T-helper 2 cell (primary cell): ENCODE measurements at places on chromosomes 5 and 9.

DNA sequence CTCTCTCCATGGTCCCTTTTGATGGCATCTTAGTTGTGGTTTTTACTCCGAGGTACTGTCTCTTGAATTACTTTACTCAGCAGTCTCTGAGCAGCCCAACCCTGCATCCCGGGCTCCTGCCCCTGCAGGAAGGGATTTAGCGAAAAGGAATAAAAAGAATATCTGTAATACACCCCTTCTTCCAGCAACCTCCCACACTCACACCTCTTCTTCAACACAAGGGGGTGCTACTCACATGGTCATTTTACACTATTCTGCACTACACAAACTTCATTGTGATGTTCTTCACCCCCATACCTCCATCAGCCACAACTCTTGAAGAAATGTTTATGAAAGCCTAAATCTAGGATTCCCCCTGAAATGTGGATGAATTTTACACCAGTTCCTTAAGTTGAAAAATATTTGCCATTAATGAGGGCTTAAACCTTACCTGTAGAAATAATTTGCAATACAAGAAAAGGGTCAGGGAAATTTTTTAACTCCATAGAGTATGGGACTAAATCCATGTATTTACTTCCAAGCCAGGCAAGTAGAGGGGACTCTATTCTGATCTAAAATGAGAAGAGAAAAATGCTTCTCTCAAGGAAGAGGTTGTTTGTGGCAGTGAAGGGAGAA, 26.0 kb downstream of the TPD52L3 start:
- no peak for DNase-seq

DNA sequence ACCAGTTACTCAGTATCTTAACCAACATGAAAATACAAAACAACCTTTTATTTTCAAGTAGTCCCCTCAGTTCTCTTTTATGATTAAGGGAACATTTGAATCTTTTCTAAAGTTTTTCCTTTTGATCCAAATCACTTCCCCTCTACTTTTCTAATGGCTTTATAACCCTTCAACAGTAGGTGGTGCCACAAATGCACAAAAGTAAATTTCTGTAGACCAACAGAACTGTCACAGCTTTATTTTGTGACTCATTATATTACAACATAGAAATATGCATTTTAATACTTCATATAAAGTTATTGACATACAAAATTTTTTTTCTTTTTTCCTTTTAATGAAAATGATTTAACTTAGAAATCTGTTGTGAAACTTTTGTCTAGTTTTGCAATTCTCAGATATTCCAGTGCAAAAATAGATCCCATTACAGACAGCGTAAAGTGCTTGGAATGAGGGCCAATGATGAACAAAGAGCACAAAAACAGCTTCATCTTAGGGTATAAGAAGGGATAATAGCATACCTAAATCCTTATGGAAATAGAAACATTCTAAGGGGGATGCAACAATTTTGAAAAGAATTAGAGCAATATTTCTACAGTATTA, 17.0 kb downstream of the NIPSNAP3B start:
- no peak for DNase-seq

DNA sequence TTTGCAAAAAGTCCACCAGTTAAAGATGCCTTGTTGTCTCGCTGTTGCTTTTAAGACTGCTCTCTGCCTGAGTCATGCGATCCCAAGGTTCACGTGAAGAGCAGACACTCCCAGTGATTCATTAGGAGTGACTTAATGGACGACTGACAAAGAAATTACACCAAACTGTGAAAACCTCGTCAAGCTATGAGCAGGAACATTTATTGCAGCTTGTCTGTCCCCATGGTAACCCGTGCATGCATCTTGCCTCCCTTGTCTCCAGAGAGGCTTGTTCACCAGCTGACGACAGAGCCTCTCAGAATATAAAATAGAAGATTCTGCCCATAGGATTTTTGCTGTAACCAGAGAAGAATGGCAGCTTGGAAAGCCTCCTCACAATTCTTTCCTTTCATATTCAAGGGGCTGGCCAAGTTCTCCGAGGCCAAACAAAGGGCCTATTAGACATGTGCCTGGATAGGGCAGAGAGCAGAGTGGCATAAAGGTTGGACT, 352.7 kb downstream of the SPOCK1 start:
- DNase-seq, result no peak

DNA sequence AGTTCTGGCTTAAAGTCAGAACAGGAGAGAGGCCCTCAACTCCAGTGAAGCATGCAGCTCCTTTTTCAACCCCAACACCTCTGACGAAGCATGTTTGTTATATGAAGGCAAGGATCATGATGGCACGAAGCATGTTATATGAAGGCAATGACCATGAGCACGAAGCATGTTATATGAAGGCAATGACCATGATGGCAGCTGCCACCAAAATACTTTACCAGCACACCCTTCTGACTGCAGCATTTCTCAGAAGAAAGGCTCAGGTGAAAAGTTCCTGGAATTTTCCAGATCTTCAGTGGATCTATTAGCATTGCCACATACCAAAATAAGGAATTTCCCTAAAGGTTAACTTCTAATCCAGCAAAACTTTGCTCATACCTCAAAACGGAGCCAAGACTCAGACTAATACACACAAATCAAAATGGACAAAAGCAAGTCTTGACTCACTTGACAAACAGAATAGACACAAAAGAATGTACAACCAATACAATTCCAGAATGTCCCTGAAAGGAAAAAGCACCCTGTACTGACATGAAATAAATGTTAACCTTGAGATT, 217.4 kb downstream of the FANCC start:
- DNase-seq, result no peak

GRCh38 chr5:2129568-2130272, 247.0 kb upstream of the IRX4 start:
- DNase-seq, result no peak

GRCh38 chr5:134007581-134008265, 2.9 kb upstream of the VDAC1 start:
- DNase-seq, result no peak

DNA sequence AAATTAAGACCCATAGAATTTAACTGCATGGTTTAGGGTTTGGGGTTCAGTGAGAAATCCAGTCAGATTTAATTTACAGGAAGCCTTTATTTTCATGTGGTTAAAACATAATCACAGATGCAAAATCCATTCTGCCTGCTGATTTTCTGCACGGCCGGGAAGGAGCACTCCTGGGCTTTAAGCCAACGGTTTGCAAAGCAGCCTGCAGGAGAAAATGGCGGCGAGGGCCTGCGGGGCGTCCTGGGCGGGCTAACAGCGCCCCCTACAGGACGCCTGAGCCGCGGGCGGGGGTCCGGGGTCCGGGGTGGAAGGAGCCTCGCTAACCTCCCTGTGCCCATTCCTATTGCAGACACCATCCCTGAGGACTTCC, 47.6 kb downstream of the THBS4 start:
- DNase-seq, result no peak
